Hepatocyte (in vitro differentiated cells): ENCODE measurements at places on chromosomes 5 and 9. TPM values are rescaled to one million over a fixed set of nuclear protein-coding genes. Genes with fewer than 3 reads are reported as not detected.

GRCh38 chr5:54249210-54250028, 61.0 kb downstream of the ARL15 start:
- DNase-seq: peak; percentile 15
- H3K4me3 ChIP-seq: no peak overlapping the region
- H3K4me1 ChIP-seq: peaks cover 7% of the 10 kb centered on the region

DNA sequence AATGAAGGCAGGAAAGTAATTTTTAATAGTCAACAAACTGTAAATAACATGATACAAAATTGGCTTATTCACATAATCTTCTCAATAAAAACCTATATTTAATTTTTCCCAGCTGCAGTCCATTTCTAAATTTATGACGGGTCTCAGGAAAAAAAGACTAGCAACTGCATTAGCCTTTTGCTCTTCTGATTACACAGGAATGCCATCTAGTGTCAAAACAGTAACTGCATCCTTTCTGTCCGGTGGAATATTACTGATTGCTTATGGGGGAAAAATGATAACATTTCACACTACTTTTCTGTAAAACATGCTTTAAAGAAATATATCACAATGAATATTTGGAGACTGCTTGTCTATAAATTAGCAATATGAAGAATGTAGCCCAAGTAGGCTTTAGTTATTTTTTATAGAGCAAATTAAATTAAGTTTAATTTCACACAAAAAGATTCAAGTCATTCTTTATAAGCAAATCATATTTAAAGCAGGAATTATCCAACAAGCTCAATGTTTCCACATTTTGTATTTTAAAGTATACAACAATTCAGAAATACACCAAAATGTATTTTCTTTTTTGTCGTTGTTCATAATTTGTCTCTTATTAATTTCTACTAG, 534.7 kb downstream of the CDH10 start:
- no peaks in the 10 kb centered on the region for H3K36me3 ChIP-seq
- no peaks in the 10 kb centered on the region for H3K27me3 ChIP-seq
- H3K27ac ChIP-seq: no peak overlapping the region
- peak; percentile 18 for DNase-seq
- H3K4me3 ChIP-seq: no peak overlapping the region

GRCh38 chr9:109469646-109470358, 28.3 kb downstream of the PTPN3 start:
- H3K36me3 ChIP-seq: no peaks in the 10 kb centered on the region
- H3K4me3 ChIP-seq: no peak overlapping the region
- H3K4me1 ChIP-seq: peaks cover 10% of the 10 kb centered on the region
- DNase-seq: peak; percentile 86

DNA sequence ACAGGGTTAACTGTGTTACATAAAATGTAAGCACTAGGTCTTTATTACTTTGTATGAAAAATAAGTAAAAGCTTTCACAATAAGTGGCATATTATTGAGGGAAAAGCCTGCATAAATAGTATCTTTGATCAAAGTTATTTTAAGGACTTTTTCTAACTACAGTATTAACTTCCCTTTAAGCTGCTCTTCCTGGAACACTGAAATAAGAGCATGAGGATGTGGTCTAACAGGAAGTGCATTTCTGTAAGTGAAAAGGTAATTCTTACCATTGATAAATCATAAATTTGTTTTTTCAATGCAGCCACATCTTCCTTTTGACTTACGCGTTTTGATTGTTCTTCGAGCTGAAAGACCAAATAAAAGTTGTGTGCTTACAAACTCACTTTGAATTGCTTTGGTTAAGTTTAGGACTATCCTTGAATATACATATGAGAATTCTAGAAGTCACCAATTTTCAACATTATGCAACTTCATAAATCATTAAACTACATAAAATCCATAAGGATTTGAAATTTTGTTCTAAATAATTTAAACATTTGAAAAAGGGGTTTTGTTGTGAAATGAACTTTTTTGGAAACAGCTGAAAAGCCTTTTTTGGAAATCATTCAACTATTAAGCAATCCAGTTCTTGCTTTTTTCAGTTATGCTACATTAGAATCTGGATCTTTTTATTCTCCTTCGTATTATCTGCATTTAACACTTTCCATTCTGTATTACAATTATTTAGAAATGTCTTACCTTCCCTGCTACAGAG, 50.6 kb downstream of the RASEF start:
- H3K27ac ChIP-seq: no peak overlapping the region
- no peaks in the 10 kb centered on the region for H3K27me3 ChIP-seq
- DNase-seq: no peak
- no peaks in the 10 kb centered on the region for H3K36me3 ChIP-seq
- no peak overlapping the region for H3K4me3 ChIP-seq

CEP120 gene
- 15.8 and 17.5 TPM in 2 replicates for total RNA-seq

DNA sequence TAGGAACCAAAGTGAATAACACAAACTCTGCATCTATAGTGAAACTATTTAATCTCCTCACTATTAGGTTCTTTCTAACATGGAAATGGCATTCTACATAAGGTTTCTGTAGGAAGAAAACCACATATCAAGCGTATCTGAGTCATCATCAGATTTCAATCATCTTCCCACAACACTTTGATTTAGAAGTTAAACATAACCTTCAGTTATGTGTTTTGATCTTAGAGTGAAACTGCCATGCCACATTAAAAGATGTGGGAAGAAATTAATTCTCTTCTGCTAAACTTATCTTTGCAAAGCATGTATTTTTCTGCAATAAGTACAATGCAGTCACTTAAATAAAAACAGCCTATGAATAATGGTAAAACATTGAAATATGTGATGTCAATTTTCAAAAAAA, 55.0 kb downstream of the MEF2C start:
- no peaks in the 10 kb centered on the region for H3K36me3 ChIP-seq
- no peak overlapping the region for H3K4me3 ChIP-seq
- H3K4me1 ChIP-seq: peaks cover 14% of the 10 kb centered on the region
- DNase-seq: no peak
